Ammon's horn (tissue), 1 donor: ENCODE measurements at places on chromosomes 5 and 9.
A peak's percentile ranks its signal among the peaks of the same experiment; 100 is the strongest.

DNA sequence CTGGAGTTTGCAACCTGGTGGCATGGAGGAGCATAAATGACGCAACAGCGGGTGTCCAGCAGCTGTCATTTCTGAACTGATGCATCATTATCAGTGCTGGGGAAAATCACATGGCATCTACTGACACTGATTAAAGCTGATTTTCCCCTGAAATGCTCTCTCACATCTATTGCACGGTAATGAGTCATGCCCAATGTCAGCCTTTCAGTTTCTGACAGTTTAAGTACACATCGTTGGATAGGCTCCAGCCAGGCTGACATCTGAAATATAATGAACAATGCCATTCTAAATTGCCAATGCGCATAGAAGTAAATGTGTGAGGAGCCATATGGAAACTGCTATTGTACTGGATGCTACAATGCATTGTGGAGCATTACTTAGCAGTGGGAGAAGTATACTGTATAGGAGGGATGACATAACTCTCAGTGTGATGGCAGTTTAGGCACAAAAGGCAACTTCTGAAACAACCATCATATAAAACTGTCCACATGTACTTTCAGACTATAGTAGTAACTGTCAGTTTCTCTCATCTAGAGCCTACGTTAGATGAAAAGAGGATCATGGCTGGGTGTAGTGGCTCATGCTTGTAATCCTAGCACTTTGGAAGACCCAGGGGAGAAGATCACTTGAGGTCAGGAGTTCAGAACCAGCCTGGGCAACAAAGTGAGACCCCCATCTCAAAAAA is 389.3 kb upstream of the DMAC1 start:
- DNase-seq: no peak

GRCh38 chr5:178227929-178228328 is 4.7 kb downstream of the PHYKPL start:
- DNase-seq: no peak

GRCh38 chr5:139369181-139369580 is 13.9 kb downstream of the SLC23A1 start:
- no peak for DNase-seq

GRCh38 chr9:70172532-70172931 is 86.2 kb upstream of the SMC5 start:
- DNase-seq: no peak

DNA sequence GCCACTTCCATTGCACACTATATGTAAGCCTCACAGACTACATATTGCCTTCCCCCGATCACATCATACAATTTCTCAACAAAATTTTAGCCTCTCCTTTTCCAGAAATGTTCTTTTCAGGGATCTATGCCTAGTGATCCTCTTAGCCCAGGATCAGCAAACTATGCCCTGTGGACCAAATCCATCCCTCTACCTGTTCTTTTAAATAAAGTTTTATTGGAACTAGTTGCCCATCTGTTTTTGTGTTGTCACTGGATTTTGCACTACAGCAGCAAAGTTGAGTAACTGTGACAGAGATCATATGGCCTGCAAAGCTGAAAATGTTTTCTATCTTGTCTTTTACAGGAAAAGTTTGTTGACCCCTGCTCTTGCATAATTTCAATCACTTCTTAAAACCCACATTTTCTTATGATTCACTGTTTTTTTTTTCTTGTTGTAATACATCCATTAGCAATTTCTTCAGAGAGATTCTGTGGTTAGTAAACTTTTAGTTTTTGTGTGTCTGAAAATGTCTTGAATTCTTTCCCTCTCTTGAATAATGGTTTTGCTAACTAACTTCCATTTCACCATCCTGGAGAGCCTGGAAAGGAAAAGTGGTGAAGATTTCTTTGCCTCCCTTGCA is 7.1 kb downstream of the TXNDC8 start:
- DNase-seq: no peak

- DNase-seq: no peak
These were observed 147.8 kb downstream of the TTLL11 start for GRCh38 chr9:121945281-121945680.

- peak; percentile 7 for DNase-seq
These were observed 58.8 kb upstream of the RAI14 start for GRCh38 chr5:34597034-34598027.

DNA sequence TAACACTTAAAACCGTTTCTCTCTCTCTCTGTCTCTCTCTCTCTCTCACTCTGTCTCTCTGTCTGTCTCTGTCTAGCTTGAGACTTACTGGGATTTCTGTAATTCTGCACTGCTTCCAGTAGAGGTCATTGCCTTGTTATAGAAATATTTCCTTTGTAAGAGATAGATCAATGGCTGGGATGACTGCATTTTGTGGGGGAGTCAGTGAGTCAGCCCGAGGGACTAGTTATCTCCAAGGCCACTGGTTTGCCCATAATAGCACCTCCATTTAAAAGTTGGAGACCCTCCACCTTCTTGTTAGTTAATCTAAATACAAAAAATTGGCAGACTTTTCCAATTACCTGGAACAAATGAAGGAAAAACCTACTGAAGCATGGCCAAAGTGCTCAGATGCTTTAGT is 547.2 kb downstream of the LRRC70 start:
- DNase-seq: peak; percentile 17

GRCh38 chr9:99057665-99058625 is 47.0 kb upstream of the TGFBR1 start:
- peak; percentile 76 for DNase-seq

DNA sequence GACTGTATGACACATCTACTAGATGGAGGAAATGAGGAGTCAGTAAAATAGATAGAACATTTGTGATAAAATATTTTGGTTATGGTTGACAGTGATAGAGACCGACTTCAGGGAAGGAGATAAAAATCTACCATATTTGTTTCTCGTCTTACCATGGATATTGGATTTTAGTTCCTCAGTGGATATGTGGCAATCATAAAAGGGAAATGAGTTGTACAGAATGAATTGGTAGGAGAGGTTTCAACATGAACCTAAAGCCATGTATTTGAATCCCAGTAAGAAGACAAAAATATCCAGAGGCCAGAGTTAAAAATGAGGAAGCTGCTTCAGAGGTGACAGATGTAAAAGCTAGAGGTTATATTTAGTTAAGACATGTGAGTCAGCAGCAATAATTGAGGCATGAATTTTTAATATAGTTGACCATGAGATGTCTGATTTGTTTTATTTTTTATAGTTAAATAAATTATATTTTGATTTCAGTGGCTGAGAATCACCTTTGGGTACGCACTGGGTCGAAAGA is 480.4 kb upstream of the TUSC1 start:
- no peak for DNase-seq

DNA sequence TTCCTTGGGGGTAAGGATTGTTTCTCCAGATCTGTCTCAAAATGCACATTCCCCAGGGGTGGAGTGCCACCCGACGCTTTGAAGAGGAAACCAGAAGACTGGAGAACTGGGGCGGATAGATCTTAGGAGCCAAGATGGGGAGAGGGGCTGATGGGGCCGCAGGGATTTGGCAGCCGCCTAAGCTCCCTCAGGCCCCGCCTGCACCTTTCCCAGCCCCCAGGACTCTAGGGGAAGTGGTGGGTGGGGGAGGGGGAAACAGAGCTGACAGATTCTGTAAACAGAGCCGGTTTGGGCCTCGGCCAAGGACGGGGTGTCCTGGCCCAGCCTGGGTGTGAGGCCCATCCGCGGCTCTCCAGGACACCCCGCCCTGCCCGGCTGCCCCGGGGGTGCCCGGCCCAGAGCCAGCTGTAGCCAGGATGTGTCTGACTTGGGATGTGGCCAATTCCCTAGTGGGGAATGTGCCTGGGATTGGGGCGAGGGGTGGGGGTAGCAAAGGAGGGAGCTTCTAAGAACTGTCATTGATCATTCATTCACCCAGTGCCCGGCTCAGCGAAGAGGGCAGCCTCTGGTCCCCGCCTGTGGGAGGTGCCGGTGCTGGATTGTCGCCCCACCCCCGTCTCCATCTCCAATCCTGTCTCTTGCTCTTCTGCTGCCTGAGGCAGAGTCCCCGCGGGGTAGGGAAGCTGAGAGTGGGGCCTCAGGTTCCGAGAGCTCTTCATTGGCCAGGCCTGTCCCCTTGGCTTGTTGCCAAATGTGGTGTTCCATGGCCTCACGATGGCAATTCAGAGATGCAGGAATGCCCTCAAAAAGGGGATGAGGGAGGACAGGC is 54.8 kb upstream of the CDKN2AIPNL start:
- DNase-seq: peak; percentile 93
